A172 (cell line): ENCODE measurements at places on chromosomes 7 and 10.

DNA sequence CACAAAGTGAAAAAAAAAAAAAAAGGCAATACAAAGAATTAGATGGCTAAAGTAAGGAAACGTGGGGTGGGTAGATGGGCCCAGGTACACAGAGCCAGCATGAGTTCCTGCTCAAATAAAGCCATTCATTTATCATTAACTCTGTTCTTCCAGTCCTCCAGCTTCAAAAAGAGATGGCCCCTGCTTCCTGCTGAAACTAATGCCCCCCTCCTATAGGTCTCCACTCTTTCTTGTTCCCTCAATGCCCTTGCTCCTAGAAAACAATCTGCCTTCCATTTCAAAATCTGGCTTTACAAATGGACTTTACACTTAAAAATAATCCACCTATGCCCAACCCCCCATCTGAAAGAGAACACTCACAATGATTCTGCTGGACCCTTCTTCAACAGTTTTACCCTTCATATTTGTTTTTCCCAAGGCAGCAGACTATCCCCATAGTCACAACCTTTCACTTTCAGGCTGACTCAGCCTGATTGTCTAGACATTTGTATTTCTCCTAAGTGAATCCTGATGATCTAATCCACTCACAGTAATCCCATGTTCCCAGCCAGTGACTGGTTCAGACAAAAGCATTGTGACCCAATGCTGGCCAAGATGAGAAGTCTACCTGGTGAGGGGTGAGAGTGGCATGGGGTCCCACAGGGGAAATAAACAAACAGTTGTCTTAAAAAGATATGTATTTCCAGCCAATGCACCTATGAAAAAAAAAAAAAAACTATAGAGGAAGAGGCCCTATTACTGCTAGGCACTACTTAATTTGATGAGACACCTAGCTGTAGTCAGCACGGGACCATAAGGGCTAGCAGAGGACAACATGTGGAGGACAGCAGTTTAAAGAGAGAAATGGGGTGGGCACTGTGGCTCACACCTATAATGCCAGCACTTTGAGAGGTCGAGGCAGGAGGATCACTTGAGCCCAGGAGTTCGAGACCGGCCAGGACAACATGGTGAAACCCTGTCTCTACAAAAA lies 74.6 kb upstream of the GRID1 start:
- peak; percentile 42 for DNase-seq

DNA sequence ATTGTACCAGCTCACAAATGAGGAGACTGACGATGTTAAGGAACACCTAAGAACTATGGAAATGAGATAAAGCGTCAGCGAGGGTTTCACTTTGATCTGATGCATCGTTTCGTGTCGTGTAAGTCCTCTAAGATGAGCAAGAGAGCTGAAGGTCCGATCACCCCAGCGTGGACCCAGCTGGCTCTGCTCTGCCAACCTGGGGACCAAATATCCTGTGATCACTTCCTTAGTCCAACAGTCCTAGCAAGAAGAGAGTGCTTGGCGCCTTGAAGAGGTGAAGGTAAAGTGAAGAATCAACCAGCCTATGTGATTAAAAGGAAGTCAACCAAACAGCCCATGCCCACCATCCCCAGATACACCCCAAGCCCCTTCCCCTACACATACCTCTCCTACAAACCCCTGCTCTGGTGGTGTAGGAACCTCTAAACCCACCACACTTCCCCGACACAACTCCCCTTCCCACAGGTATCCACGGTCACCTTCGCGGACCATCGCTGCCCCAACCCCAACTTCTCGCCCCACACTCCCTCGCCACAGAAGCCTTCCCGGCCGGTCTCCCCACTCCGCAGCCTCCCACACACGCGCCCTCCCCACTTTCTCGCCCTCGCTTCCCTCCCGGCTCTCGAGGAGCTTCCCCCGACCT lies 722 bp downstream of the UPF2 start:
- DNase-seq: peak; percentile 46

GRCh38 chr7:28954946-28955345 lies 3.2 kb downstream of the TRIL start:
- DNase-seq: no peak

- peak; percentile 93 for DNase-seq
These were observed 76.2 kb downstream of the CTBP2 start for GRCh38 chr10:125084191-125084613.

GRCh38 chr7:70953331-70953741 lies 178.6 kb upstream of the GALNT17 start:
- no peak for DNase-seq

- DNase-seq: no peak
These were observed 56.2 kb upstream of the GDF10 start for GRCh38 chr10:47243791-47244190.

DNA sequence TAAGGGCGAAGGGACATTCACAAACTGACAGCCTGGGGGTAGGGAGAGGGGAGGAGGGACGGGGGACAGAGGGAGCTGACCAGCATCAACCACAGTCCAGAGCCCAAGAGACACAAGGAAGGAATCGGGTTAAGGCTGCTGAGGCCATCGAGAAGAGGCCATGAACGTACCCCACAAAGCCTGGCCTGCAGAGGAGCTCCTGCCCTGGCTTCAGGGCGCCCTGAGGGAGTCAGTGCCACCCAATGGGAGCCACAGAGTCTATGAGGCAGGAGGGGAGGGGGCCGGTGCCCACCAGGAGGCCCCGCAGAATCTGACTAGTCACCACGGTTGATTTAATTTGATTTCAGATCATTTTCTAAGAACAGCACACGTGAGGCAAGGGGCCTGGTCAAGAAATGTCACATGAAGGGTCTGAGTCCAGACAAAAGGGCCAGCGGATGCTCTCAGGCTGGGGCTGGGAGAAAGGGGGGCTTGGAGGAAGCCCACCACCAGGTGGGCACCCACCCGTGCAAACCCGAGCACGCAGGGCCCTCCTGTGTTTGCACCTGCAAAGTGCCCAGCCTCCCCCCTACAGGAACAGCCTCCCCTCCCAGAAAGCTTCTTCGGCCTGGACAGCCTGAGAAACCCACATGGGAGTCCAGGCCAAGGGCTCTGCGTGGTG lies 40.4 kb downstream of the CAMK2B start:
- DNase-seq: no peak

DNA sequence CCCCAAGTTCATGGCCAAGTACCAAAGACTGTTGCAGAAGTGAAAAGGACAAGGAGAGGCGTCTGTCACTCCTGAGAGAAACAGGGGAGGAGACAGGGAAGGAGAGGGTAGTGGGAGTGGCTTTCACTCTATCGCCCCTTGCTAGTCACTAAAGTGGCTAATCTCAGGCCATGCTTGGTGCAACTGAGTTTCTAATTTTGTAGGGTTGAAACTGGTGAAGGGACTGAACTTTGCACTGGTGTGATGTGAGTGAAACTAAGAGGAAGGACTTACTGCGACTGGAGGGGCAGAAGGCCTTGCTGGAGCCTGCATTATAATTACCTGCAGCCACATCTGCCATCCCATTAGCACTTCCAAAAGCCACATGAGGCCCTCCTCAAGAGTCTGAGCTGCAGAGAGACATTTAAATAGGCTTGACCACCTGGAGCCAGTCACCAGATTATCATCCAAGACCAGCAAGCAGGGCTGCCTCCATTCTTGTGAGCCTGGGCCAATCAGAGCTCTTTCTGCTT lies 107.2 kb upstream of the EEPD1 start:
- no peak for DNase-seq

DNA sequence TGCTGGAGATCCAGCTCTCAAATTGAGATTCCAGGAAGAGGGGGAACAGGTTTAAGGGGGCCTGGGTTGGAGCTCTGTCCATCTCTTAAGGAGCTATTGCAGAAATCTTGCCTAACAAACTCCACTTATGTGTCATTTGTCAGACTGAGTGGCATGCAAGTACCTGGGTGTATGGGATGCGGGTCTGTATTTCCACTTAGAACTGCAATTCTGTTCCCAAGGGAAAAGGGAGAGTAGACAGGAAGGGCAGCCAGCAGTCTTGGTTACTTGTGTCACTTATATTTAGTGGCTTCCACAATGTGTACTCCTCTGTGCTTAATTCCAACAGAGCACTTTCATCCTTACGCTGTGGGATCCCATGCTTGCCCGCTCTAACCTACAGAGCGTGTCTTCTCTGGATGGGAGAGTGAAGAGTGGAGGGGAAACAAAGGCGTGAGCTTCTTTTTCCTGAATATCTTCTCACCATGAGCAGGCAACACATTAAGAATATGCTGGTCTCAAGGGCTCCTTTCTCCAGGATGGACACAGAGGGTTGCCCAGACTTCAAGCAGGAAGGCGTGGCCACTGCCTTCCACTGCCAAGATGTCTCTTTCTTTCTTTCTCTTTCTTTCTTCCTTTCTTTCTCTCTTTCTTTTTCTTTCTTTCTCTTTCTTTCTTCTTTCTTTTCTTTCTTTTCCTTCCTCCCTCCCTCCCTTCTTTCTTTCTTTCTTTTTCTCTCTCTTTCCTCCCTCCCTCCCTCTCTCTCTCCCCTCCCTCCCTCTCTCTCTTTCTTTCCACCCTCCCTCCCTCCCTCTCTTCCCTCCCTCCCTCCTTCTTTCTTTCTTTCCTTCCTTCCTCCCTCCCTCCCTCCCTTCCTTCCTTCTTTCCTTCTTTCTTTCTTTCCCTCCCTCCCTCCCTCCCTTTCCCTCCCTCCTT lies 153.8 kb upstream of the TNS3 start:
- DNase-seq: no peak

DNA sequence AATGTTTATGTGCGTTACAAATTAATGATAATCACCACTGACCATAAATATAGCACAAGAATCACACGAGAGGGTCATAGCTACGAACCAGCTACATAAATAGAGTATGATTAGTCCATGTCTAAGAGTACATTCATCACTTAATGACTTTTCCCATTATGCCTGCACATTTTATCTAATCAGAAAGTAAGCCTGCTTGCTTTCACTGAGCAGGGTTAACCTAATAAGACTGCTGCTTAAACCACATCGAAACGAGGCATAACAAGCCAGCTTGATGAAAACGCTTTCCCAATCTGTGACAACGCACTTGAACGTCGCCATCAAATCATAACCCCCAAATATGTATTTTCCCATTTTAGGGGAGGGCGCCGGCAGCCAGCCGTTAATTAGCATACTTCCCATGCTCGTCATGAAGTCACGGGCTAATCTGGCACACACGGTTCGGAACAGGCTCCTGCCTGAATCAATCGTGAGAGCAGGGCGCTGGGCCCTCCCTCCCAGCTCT lies 71.5 kb downstream of the EBF3 start:
- DNase-seq: no peak

GRCh38 chr10:132069849-132070182 lies 4.1 kb downstream of the JAKMIP3 start:
- no peak for DNase-seq

- DNase-seq: no peak
These were observed 10.8 kb upstream of the POLM start for GRCh38 chr7:44093102-44093641.

DNA sequence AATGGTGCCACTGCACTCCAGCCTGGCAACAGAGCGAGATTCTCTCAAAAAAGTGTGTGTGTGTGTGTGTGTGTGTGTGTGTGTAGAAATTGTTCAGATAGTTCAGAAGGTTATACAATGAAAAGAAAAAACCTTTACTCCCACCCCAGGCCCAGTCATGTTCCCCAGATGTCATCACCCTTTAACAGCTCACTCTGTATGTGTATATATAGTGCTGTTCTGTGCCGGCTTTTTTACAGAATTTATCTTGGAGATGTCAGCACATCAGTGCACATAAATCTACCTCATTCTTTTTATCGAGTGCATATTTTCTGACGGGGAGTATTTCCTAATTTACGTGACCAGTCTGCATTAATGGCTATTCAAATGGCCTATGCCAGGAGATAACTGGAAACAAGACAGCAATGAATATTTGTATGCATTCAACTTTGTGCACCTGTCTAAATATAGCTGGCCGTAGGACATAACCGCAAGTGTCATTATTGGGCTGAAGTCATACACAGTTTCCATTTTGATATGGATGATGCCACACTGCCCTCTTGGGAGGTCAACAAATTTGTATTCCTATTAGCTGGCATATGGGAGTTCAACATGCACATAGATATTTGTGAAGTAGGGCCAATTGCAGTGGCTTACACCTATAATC lies 11.7 kb downstream of the NIPSNAP2 start:
- DNase-seq: no peak

- no peak for DNase-seq
These were observed 13.1 kb downstream of the PLEKHA1 start for GRCh38 chr10:122387572-122387971.

DNA sequence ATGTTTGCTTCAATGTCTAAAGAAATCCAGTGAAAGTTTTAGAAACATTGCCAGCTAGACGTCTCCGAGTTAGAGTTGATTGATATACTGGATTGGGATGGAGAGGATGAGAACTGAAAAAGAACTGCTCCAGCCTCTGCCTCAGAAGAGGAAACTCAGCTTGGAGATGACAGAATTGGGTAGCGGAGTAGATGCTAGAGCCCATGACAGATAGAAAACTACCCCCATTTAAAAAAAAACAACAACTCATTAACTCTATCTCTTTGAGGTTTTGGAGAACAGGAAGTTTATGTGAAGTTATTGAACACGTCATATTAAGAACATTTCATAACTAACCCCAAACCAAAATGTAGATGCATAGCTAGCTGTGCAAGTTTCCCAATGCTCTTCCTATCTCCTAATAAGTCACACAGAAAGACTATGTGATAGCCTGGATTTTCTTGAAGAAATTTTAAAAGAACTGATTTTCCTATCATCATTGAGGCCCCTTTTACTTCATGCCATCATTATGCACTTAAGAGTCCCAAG lies 28.3 kb upstream of the AFAP1L2 start:
- no peak for DNase-seq

GRCh38 chr10:101397140-101397539 lies 43.2 kb downstream of the BTRC start:
- peak; percentile 4 for DNase-seq

DNA sequence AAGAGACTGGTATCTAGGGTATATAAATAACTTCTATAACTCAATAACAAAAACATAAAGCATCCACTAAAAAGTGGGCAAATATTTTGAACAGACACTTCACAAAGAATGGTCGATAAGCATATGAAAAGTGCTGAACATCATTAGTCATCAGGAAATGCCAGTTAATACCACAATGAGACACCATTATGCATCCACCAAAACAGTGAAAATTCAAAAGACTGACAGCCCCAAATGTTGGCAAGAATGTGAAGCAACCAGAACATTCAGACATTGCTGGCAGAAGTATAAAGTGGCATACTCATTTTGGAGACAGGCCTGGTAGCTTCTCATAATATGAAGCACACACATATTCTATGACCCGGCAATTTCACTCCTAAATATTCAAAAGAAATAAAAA lies 26.5 kb upstream of the GSAP start:
- DNase-seq: peak; percentile 72

DNA sequence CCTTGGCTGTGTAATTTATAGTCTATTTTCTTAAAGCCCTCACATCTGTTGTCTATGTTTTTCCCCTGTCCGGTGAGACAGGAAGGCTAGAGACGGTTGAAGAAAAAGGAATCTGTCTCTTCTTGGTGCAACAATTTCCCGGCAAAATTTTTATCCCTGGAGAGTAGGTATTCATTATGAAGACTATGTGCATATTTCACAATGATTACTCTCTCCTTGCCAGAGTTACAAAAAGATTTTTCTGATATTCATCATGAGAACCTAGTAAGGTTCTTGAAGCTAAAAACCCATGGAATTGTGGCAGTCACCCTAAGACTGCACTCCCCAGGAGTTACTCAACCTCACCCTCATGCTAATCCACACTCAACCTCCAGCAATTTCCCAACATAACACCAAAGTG lies 55.0 kb upstream of the GHITM start:
- DNase-seq: no peak
